ENCODE measurements at places on chromosomes 6 and 20.

DNA sequence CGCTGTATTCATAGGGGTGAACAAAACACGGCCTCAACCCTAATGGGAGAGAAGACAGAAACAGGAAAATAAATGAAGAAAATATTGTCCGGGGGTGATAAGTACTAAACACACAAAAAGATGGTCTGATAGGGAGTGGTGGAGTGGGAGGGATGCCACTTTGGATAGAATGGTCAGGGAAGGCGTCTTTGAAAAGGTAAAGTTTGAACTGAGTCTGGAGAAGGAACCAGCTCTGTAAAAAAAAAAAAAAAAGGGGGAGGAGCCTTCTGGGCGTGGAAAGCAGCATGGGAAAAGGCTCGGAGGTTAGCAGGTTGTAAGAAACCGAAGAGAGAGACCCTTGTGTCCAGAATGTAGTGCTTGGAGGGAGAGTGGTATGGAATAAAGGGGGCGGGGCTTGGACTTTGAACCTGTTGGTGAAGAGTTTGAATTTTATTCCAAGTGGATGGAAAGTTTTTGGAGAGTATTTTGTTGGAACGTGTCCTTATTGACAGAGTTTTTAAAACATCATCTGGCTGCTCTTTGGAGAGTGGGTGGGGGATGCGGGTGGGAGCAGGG, 1.8 kb downstream of the CHMP4B start:
- peaks cover 60% of the 10 kb centered on the region for H3K4me1 ChIP-seq
- peak overlapping the region; percentile 93 for H3K27ac ChIP-seq
- H3K4me3 ChIP-seq = peak overlapping the region; percentile 92

GRCh38 chr20:31875671-31876070, 5.2 kb downstream of the TTLL9 start:
- H3K36me3 ChIP-seq = no peaks in the 10 kb centered on the region
- no peak for DNase-seq
- no peak overlapping the region for H3K4me3 ChIP-seq
- no peak overlapping the region for H3K27ac ChIP-seq
- H3K27me3 ChIP-seq = peaks cover under 1% of the 10 kb centered on the region
- H3K4me1 ChIP-seq = peaks cover 15% of the 10 kb centered on the region

DNA sequence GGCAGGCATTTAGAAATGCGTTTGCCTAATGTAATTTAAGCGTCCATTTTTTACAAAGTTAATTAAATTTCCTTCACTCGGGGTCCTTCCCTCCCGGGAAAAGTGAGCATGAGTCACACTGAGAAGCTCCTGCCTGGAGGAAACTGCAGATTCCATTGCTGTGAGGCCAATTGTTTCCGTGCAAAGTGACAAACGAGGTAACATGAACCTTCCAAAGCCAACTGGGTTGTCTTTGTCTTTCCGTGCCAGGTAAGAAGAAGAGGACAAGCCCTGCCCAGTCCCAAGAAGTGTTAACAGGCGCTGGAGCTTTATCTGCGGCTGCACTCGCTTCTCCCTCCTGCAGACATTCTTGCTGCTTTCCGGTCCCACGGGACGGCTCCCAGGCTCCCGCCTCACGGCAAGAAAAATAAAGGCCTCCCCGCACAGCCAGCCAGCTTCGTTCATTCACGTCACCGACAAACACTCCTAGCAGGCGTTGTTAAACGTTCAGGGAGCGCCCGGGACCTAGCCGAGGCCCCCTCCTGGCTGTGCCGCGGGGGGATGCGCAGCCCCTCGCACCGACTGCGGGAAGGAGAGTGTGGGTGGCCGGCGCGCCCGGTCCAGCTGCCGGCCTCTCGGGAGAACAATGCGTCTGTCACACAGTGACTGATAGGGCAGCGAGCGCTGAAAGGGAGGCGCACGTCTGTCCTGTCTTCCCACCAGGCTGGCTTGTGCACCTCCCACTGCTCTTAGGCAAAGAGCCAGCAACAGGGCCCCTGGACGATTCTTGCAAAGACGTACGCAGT, 61.5 kb upstream of the HDDC2 start:
- no peaks in the 10 kb centered on the region for H3K27me3 ChIP-seq
- peak overlapping the region; percentile 40 for H3K4me3 ChIP-seq
- H3K4me1 ChIP-seq = peaks cover 24% of the 10 kb centered on the region
- peak overlapping the region; percentile 84 for H3K27ac ChIP-seq

DNA sequence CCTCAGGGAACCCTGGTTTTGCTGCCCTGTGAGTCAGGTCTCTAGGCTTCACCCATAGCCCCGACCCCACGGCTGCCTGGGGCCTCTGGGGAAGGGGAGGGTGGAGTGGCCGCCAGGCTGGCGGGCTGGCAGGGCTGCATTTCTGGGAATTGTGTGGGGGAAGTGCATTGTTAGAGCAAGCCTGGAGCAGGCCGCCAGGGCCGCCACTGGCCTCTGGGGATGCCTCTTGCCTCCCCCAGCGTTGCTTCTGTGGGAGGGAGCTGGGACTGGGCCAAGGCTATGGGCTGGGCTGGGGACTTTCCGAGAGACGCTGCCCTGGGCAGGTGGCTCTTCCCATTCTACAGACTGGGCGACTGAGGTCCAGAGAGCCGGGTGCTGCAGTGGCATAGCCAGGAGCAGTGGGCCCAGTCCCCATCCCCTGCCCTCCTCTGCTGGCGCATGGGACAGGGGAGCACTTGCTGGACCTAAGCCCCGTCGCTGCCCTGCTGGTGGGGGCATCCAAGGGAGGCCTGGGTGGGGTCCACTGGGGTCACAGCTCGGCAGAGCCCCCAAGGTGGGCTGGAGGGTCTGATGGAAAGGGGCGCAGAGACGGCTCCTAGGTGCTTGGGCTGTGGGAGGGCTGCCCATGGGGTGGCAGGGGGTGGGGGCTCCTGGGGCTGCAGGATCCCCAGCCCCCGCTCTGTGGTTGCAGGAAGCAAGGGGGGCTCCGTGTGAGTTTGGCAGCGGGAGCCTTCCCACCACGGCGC, 6.6 kb upstream of the SOX18 start:
- H3K27me3 ChIP-seq = peaks cover 7% of the 10 kb centered on the region
- no peaks in the 10 kb centered on the region for H3K36me3 ChIP-seq
- no peak overlapping the region for H3K4me3 ChIP-seq
- H3K4me1 ChIP-seq = no peaks in the 10 kb centered on the region
- peak overlapping the region; percentile 71 for H3K27ac ChIP-seq
- no peak for DNase-seq

DNA sequence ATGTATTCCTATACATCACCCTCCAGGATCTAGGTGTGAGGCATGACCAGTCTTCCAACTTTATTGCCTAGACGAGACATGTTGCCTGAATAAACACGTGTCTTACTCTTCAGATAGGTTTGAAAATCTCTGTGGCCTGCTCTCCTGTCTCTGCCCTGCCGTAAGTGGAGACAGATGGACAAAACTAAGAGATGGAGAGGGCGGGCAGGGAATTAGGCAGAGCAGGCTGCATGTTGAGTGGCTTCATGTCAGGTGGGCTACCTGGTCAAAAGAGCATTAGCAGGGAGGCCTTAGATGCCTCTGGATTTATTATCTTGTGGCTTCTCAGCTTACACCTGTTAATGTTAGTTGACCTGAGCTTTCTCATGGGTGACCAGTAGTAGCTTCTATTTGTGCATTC, 59.0 kb upstream of the TULP4 start:
- H3K27me3 ChIP-seq = no peaks in the 10 kb centered on the region
- H3K4me3 ChIP-seq = no peak overlapping the region
- DNase-seq = no peak
- peaks cover 13% of the 10 kb centered on the region for H3K4me1 ChIP-seq

- DNase-seq = no peak
- H3K4me3 ChIP-seq = no peak overlapping the region
Measured at GRCh38 chr6:41736186-41736733, 852 bp upstream of the TFEB start.

Measured in sigmoid colon (tissue), 7 donors.